ENCODE measurements at places on chromosomes 12 and 14. TPM values are rescaled to one million over a fixed set of nuclear protein-coding genes. Genes with fewer than 3 reads are reported as not detected.

DNA sequence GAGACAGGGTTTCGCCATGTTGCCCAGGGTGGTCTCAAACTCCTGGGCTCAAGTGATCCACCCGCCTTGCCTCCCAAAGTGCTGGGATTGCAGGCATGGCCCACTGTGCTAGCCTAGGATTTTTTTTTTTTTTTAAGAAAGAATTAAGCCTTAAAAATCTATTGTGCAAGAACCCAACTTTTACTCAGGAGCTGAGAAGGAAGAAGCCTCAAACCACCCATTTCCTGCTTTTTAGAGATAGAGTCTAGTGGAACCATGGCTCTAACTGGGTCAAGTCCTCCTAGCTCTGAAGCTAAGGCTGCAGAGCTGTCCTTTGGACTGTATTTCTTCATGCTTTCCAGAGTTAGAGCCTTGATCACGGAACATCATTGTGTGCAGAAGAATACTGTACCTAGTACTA lies 1.3 kb upstream of the TSFM start:
- H3K27ac ChIP-seq, result peak overlapping the region; percentile 96
- peaks cover 19% of the 10 kb centered on the region for H3K36me3 ChIP-seq
- no peak for DNase-seq
- no peak overlapping the region for H3K4me3 ChIP-seq
- peaks cover 28% of the 10 kb centered on the region for H3K4me1 ChIP-seq
- H3K27me3 ChIP-seq, result no peaks in the 10 kb centered on the region

The MYF6 gene
- not detected for total RNA-seq

The ATL1 gene
- total RNA-seq, result 0.81 TPM

DNA sequence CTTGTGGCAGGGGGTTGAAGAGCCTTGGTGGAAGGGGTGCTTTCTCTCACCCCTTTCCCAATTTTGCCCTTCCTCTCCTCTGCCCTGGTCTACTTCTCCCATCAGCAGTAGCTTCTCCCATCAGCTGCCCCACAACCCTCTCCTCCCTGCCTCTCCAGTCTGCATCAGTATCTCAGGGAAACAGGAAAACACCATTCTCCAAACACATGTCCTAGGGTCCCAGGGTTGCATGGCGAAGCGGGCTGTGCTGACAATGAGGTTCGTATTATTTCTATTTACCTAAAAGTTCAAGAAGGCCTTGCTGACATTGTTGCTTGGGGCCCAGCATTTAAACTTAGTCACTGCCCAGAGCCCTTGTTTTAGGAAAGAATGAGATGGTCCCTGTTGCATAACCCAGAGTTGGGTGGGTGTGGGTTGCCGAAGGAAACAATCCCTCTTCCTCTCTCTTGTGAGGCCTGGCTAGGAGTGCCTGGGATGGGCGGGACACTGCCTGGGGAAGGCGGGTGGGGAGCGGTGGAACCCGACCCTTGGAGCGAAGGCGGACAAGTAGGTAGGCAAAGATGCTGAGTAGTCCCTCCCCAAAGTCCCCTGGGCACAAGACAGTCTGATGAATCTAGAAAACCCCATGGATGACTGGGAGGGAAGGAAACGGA lies 1.3 kb upstream of the IGFBP6 start:
- DNase-seq, result no peak
- H3K27ac ChIP-seq, result no peak overlapping the region
- no peaks in the 10 kb centered on the region for H3K36me3 ChIP-seq

GRCh38 chr14:66959437-66960050 lies 229.7 kb upstream of the GARIN2 start:
- no peaks in the 10 kb centered on the region for H3K27me3 ChIP-seq
- H3K27ac ChIP-seq, result no peak overlapping the region
- no peak overlapping the region for H3K4me3 ChIP-seq
- no peaks in the 10 kb centered on the region for H3K4me1 ChIP-seq
- H3K36me3 ChIP-seq, result peaks cover 52% of the 10 kb centered on the region

The SLC38A1 gene
- 167 TPM for total RNA-seq

The KRT74 gene
- not detected for total RNA-seq

The MUCL1 gene
- total RNA-seq, result not detected

DNA sequence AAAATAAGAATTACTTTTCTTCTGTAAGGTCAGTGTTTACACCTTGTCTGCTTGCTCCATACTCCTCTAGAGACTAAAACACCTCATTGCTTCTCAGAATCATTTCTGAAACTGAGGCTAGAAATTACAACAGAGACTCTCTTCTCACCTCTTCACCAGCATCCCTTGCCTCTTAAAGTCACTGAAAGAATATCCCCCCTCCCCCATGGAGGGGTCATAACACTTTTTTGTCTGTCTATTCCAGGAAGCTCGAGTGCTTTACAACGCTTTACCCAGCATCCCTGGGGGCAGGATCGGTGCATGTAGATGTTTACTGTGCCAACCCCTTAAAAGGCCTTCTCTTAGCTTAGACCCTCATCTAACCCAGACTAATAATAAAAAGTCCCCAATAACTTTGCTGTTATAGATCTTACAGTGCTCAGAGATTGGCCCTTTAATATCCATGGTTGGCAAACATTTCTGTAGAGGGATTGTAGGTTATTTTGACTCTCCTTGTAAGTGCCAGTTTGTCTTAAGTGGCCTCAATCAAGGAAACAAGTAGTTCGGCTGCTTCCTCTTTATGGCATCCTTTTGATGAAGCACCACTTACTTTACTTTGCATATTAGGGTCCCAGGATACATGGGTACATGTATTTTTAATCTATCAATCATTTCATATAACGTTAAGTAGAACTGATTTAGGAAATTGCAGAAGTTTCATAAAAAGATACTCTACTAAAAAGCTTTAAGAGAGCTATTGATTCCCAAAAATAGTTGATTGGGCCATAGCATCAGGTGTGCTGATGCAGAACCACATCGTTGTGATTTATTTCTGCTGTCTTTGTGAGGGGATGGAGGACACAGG lies 29.3 kb downstream of the PRKCH start:
- H3K4me3 ChIP-seq, result peak overlapping the region; percentile 56
- peaks cover 65% of the 10 kb centered on the region for H3K36me3 ChIP-seq
- DNase-seq, result peak; percentile 80
- H3K27me3 ChIP-seq, result no peaks in the 10 kb centered on the region

The EML5 gene
- 2.7 TPM for total RNA-seq

- no peaks in the 10 kb centered on the region for H3K36me3 ChIP-seq
- no peak overlapping the region for H3K27ac ChIP-seq
- H3K4me1 ChIP-seq, result no peaks in the 10 kb centered on the region
These were observed 207.7 kb downstream of the SLC6A15 start for GRCh38 chr12:84704856-84705255.

- H3K27ac ChIP-seq, result no peak overlapping the region
- no peaks in the 10 kb centered on the region for H3K27me3 ChIP-seq
- no peak for DNase-seq
- peaks cover 22% of the 10 kb centered on the region for H3K36me3 ChIP-seq
- H3K4me3 ChIP-seq, result no peak overlapping the region
- H3K4me1 ChIP-seq, result no peaks in the 10 kb centered on the region
These were observed 221.2 kb downstream of the SSPN start for GRCh38 chr12:26416550-26416949.

The SLC5A8 gene
- not detected for total RNA-seq

DNA sequence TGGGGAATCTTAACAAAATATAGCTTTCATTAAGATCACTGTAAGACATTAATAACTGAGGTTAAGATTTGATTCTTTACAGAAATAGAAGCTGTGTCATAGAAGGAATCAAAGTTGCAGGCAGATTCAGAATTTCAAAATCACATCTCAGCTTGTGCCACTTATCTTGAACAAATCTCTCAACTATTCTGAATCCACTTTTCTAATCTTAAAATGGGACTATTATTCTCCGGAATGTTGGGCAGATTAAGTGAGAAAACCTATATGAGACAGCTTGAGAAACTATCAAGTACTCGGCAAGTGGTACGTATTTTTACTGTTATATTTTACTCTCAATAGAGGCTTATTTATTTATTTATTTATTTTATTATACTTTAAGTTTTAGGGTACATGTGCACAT lies 28.4 kb downstream of the PZP start:
- no peaks in the 10 kb centered on the region for H3K27me3 ChIP-seq
- H3K27ac ChIP-seq, result no peak overlapping the region
- H3K4me1 ChIP-seq, result no peaks in the 10 kb centered on the region
- H3K36me3 ChIP-seq, result peaks cover 2% of the 10 kb centered on the region

- peaks cover 47% of the 10 kb centered on the region for H3K4me1 ChIP-seq
- H3K27ac ChIP-seq, result no peak overlapping the region
- H3K36me3 ChIP-seq, result peaks cover under 1% of the 10 kb centered on the region
- H3K27me3 ChIP-seq, result no peaks in the 10 kb centered on the region
- DNase-seq, result no peak
These were observed 32.3 kb downstream of the FRS2 start for GRCh38 chr12:69502345-69503081.

DNA sequence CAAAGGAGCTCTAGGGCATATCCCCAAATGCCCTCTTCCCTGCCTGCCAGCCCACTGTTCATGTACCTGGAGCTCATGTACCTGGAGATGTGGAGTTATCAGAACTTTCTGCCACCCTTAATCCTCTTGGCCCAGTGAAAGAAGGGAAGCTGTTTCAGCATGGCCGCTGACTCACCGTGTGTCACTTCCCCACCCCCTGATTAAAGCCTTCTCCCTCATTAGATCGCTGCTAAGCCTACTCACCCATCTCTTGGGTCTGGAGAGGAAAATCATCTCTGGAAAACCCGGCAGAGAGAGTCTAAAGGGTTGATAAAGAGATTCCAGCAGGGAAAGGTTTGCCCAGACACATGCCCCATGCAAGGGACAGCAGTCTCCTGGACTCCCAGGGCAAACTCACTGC lies 4.5 kb upstream of the LTBP2 start:
- no peak overlapping the region for H3K27ac ChIP-seq
- peaks cover 7% of the 10 kb centered on the region for H3K27me3 ChIP-seq
- DNase-seq, result peak; percentile 68
- H3K4me3 ChIP-seq, result no peak overlapping the region

The C12orf50 gene
- not detected for total RNA-seq

- H3K36me3 ChIP-seq, result no peaks in the 10 kb centered on the region
- H3K4me1 ChIP-seq, result peaks cover 75% of the 10 kb centered on the region
- peak within 1 kb of the TSS; percentile 87 for H3K27ac ChIP-seq
- peak; percentile 76 for DNase-seq
- peak within 1 kb of the TSS; percentile 81 for H3K4me3 ChIP-seq
These were observed at the start of gene RARG for GRCh38 chr12:53231921-53232645. Gene RARG (minus strand): TSS chr12:53232209. CDS start chr12:53227545, 4,664 bp downstream.

The FOXM1 gene
- 64.4 TPM for total RNA-seq

The IL26 gene
- total RNA-seq, result not detected

GRCh38 chr14:21399311-21399870 lies 15.6 kb upstream of the SUPT16H start:
- peaks cover 61% of the 10 kb centered on the region for H3K36me3 ChIP-seq
- H3K27me3 ChIP-seq, result no peaks in the 10 kb centered on the region
- no peak overlapping the region for H3K27ac ChIP-seq
- DNase-seq, result no peak

The GLS2 gene
- 5.2 TPM for total RNA-seq

DNA sequence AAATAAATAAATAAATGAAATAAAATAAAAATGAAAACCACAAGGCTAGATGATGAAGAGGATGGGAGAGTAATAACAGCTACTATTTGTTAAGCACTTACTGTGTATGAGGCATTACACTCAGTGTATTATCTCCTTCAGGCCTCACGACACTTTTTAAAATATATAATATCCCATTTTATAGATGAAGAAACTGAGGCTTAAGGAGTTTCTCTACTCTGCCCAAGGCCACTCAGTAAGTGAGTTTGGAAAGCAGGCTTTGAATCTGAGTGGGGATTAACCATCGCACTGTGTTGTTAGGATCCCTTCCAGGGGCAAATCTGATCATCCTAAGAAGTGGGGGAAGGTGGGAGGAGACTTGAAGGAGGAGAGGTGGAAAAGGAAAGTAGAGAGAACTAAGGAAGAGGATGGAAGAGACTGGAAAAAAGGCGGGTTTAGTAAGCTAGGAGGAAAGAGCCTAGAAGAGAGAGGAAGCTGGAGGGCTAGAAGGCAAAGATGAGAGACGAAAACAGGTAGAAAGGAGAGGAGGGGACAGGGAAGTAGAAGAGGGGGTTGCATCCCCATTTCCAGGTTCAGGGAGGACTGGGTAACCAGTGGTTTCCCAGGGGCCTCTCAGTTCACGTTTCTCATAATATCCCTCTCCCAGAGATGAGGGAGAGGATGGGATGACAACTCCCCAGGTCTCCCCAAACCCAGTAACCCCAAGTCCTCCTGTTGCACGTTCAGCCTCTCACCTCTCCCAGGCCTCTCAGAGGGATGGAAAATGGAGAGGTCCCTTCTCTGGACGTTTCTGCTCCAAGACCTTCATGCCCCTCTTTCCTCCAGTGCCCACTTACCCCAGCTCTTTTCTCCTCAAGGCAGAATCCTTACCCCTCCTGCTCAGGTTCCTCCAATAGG lies 1.7 kb downstream of the STAT6 start:
- peak overlapping the region; percentile 99 for H3K27ac ChIP-seq
- H3K27me3 ChIP-seq, result no peaks in the 10 kb centered on the region
- H3K36me3 ChIP-seq, result peaks cover 60% of the 10 kb centered on the region
- DNase-seq, result no peak
- peaks cover 61% of the 10 kb centered on the region for H3K4me1 ChIP-seq
- H3K4me3 ChIP-seq, result peak overlapping the region; percentile 98

- H3K27ac ChIP-seq, result no peak overlapping the region
- no peaks in the 10 kb centered on the region for H3K36me3 ChIP-seq
- no peak overlapping the region for H3K4me3 ChIP-seq
- no peaks in the 10 kb centered on the region for H3K4me1 ChIP-seq
- peaks cover 2% of the 10 kb centered on the region for H3K27me3 ChIP-seq
- DNase-seq, result no peak
These were observed 513.8 kb downstream of the NRXN3 start for GRCh38 chr14:78683981-78684380.

The NXPH4 gene
- total RNA-seq, result 0.45 TPM

The ANKRD33 gene
- total RNA-seq, result not detected

The IQSEC3 gene
- total RNA-seq, result 2.5 TPM

DNA sequence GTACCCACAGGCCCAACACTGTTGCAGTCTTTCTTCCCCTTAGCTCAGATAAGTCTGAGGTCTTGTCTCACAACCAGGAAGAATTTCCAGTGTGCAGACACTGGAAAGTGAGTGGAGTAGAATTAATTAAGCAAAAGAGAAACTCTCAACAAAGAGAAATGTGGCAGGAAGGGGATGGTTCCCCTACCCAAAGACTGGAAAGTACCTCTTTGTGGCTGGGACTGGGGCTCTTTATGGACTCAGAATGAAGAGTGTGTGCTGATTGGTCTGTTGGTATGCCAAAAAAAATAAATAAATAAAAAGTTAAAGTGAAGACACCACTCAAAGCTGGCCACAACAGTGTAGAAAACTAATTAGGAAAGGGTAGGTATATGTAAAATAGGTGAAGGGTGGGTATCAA lies 26.4 kb downstream of the GLIPR1L1 start:
- no peak overlapping the region for H3K4me3 ChIP-seq
- no peak for DNase-seq
- no peaks in the 10 kb centered on the region for H3K36me3 ChIP-seq

GRCh38 chr12:124469193-124469888 lies 98.1 kb downstream of the NCOR2 start:
- H3K27ac ChIP-seq, result no peak overlapping the region
- H3K4me1 ChIP-seq, result peaks cover 30% of the 10 kb centered on the region
- H3K4me3 ChIP-seq, result no peak overlapping the region
- DNase-seq, result peak; percentile 42
- H3K36me3 ChIP-seq, result peaks cover 71% of the 10 kb centered on the region

- peak; percentile 84 for DNase-seq
- H3K27me3 ChIP-seq, result peaks cover 20% of the 10 kb centered on the region
- H3K36me3 ChIP-seq, result no peaks in the 10 kb centered on the region
- peak within 1 kb of the TSS; percentile 71 for H3K4me3 ChIP-seq
- peak within 1 kb of the TSS; percentile 76 for H3K27ac ChIP-seq
These were observed at the start of gene STYK1 for GRCh38 chr12:10673659-10674384. Gene STYK1 (minus strand): TSS chr12:10674052. CDS start chr12:10634618, 39,434 bp downstream.

The OAS2 gene
- total RNA-seq, result 95.7 TPM

- H3K27ac ChIP-seq, result peak overlapping the region; percentile 92
- H3K36me3 ChIP-seq, result peaks cover 67% of the 10 kb centered on the region
- peaks cover 83% of the 10 kb centered on the region for H3K4me1 ChIP-seq
- H3K4me3 ChIP-seq, result peak overlapping the region; percentile 2
These were observed 148.4 kb downstream of the PRKCH start for GRCh38 chr14:61469781-61470180.

The TBC1D30 gene
- 0.72 TPM for total RNA-seq

Data from activated CD8-positive, alpha-beta T cell treated with anti-CD3 and anti-CD28 coated beads for 36 hours (primary cell).